Glutamatergic neuron (in vitro differentiated cells): ENCODE measurements at places on chromosomes 1 and 21.

GRCh38 chr21:46216132-46216747, 12.3 kb downstream of the LSS start:
- no peak for DNase-seq

GRCh38 chr1:88509379-88509778, 174.7 kb upstream of the PKN2 start:
- no peak for DNase-seq

DNA sequence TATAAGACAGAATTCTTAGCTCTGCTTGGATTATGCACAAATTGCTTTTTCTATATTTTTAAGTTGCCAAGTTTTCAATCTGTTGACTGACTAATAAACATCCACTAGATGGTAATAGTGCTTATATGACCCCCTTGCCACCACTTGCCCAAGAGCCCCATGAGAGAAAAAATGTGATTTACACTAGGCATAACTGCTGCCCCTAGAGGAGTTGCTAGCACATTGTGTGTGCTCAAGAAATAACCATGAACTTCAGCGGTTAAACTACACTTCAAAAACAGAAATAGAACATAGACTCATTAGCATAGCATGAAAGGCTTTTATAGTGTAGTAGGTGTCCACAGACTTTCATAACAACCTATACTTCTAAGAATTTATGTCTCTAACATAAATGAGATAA, 61.4 kb downstream of the BRINP3 start:
- no peak for DNase-seq

- no peak for DNase-seq
Observed at GRCh38 chr1:5915587-5916571, 76.3 kb downstream of the NPHP4 start.

DNA sequence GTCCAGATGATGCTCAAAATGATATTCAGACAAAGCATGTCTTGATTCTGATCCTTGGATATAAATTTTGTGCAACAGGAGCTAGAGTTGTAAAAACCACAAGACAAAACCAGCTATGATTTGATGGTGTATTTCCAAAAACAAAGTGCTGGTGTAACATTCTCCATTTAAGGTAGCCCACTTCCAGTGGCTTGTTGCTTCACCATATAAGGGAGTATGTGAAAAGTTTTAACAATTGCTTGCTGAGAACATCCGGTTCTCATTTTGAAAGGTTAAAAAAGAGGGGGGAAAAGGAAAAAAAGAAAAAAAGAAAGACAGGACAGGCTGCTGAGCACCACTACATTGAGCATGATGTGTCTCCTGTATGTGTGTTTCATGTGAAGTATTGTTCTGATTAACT, 123.6 kb downstream of the MACF1 start:
- DNase-seq, result no peak

- DNase-seq, result no peak
Observed at GRCh38 chr1:8169364-8170058, 143.4 kb upstream of the ERRFI1 start.

DNA sequence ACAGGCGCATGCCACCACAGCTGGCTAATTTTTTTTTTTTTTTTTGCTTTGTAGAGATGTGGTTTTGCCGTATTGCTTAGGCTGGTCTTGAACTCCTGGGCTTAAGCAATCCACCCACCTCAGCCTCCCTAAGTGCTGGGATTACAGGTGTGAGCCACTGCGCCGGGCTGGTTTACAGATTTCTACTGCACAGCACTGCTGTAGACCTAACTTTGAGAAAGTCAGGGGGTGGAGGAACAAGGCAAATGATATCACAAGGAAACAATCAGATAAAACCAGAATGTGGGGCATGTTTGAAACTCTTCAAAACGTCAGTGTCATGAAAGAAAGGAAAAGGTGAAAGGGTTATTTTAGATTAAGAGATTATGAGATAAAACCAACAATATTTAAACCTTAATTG, 45.3 kb downstream of the URB2 start:
- DNase-seq, result no peak

DNA sequence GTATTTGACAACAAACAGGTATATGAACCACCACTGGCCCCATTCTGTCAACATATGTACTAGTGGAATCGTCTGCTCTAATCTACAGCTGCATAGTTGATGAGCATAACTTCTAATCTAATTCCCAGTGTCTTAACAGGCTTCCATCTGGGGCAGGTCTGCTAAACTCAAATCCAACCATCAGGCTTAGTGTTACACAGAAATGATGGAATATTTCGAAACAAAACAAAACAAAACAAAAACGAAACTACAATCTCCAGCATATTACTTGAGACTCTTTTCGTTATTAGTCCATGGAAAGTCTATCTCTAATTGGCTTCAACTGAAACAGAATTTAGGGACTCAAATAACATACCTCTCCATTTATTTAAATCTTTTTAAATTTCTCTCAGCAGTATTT, 37.6 kb downstream of the DIPK1A start:
- no peak for DNase-seq

- no peak for DNase-seq
Observed at GRCh38 chr1:151583796-151584195, 28.1 kb upstream of the SNX27 start.

DNA sequence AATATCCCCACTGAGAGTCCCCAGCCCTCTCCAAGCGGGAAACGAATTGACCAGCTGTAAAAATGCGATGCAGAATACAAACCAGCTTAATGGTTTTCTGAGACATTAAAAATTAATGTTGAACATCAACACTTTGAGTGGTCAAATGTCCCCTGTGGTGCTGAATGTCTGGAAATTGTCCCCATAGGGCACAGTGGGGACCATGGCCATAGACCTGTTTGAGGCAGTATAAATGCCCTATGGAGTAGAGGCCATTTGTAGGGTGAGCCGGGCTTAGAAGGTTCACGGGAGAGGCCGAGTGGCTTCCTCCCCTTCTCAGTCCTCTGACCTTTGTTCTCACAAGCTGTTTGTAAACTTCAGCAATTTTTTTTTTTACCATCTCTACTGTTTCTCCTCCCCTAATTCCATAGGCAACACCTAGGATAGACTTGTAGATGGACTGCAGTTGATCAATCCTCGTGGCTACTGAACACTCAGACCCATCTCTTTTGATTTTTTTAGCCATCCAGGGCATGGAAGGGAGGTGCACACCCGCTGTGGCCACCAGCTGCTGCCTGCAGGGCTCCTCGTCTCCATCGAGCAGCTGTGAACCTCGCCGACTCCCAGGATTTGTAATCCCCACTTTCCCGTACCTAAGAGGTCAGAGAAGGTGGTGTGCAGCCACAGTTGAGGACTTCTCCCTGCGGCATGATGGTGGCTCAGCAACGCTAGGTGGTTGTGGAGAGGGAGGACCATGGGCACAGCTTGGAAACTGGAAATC, 41.0 kb downstream of the KAZN start:
- DNase-seq, result no peak

DNA sequence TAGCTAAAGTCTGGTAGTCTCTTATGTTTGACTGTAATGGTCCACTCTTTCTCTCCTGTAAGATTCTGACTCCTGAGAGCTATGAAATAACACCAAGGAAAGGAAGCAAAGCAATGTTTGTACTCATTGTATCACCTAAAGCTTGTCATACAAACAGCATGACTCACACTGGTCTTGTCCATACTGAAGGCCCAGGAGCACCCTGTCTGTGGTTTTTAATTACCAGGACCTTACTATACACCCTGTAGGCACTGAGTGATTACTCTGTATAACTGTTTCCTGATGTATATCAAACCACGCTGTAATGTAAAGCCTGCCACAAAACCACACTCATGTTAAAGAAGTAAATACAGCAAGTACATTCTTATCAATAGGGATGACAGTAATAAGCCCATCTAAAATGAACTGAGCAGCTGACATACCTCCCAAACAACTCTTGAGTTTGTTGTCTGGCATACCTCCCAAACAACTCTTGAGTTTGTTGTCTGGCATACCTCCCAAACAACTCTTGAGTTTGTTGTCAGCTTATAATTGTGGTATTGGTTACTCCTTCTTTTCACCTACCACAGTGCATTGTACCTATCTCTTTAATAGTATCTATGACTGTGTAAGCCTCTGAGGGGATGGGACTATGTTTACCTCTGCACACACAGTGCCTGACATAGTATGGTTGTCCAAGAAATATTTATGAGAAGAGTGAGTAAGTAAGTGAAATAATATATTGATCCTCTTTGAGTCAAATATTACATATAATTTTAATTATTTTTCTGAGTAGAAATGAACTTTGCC, 11.6 kb upstream of the TNFSF18 start:
- DNase-seq, result no peak

GRCh38 chr1:12502336-12503109, 115.5 kb downstream of the DHRS3 start:
- no peak for DNase-seq

DNA sequence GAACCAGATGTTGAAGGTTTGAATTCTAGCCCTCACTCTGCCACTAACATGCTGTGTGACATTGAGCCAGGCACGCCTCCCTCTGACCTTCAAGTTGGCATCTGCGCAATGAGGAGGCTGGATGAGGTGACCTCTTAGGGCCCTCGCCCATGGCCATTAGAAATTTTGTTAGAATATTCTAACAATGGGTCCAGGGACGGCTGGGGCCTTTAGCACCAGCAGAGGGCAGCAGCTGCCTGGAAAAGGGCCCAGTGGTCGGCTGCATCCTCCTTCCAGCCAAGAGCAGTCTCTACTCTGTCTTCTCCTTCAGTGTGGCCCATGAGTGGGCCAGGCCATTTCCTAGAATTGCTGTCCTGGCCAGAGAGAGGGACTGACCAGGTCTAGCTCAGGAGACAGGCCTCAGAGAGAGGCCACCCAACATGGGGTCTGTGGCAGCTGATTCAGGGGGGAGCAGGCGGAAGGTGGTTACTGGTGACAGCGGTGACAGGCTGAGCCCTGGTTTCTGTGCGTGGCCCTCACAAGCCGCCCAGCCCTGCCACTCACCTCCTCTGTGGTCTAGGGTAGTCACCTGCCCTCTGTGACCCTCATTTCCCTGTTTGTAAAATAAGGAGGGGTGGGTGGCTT, 101.3 kb upstream of the ACTL8 start:
- peak; percentile 84 for DNase-seq

DNA sequence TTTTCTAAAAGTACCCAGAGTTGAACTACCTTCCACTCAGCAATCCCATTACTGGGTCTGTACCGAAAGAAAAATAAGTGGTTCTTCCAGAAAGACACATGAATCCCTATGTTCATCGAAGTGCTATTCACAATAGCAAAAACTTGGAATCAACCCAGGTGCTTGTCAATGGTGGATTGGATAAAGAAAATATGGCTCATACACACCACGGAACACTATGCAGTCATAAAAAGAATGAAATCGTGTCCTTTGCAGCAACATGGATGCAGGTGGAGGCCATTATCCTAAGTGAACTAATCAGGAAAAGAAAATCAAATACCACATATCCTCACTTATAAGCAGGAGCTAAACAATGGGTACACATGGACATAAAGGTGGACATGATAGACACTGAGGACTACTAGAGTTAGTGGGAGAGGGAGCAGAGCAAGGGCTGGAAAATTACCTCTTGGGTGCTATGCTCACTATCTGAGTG, 32.9 kb upstream of the JUN start:
- DNase-seq, result no peak

GRCh38 chr1:178533121-178533946, 20.4 kb downstream of the TEX35 start:
- DNase-seq, result no peak

DNA sequence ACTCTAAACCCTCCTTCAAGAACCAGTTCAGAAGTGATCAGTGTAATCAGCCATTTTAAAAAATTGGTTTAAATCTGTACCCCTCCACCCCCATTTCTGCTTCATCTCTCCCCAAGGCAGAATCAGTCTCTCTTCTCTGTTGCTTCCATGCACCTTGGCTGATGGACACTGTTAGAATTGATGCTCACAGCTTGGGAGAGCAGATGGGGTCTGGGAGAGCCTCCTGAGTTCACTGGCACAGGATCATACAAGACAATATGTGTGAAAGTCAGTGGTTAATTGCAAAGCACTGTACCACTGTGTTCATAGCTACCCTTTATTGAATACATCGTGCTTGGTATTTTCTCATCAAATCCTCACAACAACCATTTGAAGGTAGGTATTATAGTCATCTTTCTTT, 140.9 kb downstream of the ROR1 start:
- no peak for DNase-seq

- DNase-seq, result no peak
Observed at GRCh38 chr1:13667691-13668090, 32.3 kb upstream of the PRDM2 start.

- DNase-seq, result peak; percentile 83
Observed at GRCh38 chr1:6261615-6261995, 707 bp upstream of the GPR153 start.

DNA sequence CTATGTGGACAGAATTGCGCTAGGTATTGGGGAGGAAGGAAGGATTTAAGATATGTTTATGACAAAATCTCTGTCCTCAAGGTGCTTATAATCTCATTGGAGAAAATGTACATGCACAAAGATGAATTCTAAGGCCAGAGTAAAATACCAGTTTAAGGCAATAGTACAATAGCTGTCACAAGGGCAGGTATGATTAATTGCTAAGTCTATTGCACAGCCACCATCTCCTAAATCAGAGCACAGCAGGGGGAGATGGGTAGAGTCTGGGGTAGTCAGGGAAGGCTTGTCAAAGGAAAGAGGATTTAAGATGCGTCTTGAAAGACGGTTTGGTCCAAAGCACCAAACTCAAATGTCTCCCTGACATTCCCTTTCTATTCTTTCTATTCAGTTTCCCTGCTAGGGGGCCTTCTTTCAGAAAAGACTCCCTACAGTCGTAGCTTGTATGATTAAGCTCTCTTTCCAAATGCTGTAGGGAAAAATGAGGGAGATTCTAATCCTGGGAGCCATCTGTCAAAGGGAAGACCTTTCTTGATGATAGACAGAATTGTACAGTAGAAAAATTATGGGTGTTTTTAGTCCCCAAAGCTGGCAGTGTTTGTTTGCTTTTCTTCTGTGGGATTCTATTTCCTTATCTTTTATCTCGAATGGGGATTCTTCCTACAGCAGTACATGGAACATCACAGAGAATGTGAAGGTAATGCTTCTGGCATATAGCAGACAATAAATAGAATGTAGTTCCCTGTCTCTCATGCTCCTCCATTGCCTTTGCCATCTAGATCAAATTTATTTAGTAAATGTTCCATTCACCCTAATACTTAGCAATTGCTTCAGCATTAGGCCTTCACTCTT, 107.6 kb upstream of the NFIA start:
- no peak for DNase-seq

- DNase-seq, result no peak
Observed at GRCh38 chr1:243455760-243456651, 200.2 kb downstream of the SDCCAG8 start.

DNA sequence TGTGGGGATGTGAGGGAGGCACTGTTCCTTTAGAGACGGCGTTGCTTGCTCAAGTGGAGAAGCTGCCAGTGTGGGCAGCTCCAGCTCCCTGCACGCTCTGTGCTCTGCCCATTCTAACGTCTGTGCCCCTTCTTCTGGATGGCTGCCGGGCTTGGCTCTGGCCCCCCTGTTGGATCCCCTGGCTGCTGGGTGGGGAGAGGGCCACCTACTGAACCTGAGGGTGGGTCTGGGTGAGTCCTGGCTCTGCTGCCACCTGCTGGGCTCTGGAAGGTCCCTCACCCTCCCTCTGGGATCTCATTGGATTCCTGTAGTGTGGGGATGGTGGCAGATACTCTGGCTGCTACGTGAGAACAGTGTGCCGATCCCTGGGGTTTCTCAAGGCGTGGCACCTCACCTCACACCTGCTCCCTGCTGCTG, 5.0 kb downstream of the PFKL start:
- DNase-seq, result peak; percentile 72
